Activated CD4-positive, alpha-beta T cell treated with anti-CD3 and anti-CD28 coated beads, Interleukin-2, amount 10 ng/mL, durations not matched to agents 7 days and 5 days (primary cell): ENCODE measurements at places on chromosomes 12 and 14. TPM values are rescaled to one million over a fixed set of nuclear protein-coding genes. Genes with fewer than 3 reads are reported as not detected.

The DPF3 gene
- total RNA-seq: 7.4 TPM

The GABARAPL1 gene
- total RNA-seq: 5.5 TPM

The REC8 gene
- total RNA-seq: 61.0 TPM

The C12orf60 gene
- 1.3 TPM for total RNA-seq

GRCh38 chr12:97982684-97983083 is 520.1 kb downstream of the RMST start:
- no peaks in the 10 kb centered on the region for H3K36me3 ChIP-seq
- no peak overlapping the region for H3K4me3 ChIP-seq
- DNase-seq: no peak
- no peaks in the 10 kb centered on the region for H3K27me3 ChIP-seq

- no peak for DNase-seq
- H3K27ac ChIP-seq: peak overlapping the region; percentile 80
- H3K36me3 ChIP-seq: peaks cover 82% of the 10 kb centered on the region
- H3K27me3 ChIP-seq: no peaks in the 10 kb centered on the region
- H3K4me1 ChIP-seq: peaks cover 67% of the 10 kb centered on the region
- H3K4me3 ChIP-seq: no peak overlapping the region
Measured at GRCh38 chr14:94054936-94055335, 26.1 kb downstream of the DDX24 start.

GRCh38 chr14:52046376-52046917 is 22.4 kb downstream of the NID2 start:
- H3K4me3 ChIP-seq: no peak overlapping the region
- peaks cover 2% of the 10 kb centered on the region for H3K4me1 ChIP-seq
- peaks cover 3% of the 10 kb centered on the region for H3K27me3 ChIP-seq
- no peak for DNase-seq
- H3K36me3 ChIP-seq: no peaks in the 10 kb centered on the region
- H3K27ac ChIP-seq: no peak overlapping the region

GRCh38 chr12:115439008-115439601 is 755.1 kb upstream of the TBX3 start:
- no peaks in the 10 kb centered on the region for H3K27me3 ChIP-seq
- H3K4me1 ChIP-seq: no peaks in the 10 kb centered on the region
- no peak overlapping the region for H3K4me3 ChIP-seq
